ENCODE measurements at places on chromosomes 5 and 9. TPM values are rescaled to one million over a fixed set of nuclear protein-coding genes. Genes with fewer than 3 reads are reported as not detected.

Gene SPATA31A3
- 2.2 TPM for total RNA-seq

DNA sequence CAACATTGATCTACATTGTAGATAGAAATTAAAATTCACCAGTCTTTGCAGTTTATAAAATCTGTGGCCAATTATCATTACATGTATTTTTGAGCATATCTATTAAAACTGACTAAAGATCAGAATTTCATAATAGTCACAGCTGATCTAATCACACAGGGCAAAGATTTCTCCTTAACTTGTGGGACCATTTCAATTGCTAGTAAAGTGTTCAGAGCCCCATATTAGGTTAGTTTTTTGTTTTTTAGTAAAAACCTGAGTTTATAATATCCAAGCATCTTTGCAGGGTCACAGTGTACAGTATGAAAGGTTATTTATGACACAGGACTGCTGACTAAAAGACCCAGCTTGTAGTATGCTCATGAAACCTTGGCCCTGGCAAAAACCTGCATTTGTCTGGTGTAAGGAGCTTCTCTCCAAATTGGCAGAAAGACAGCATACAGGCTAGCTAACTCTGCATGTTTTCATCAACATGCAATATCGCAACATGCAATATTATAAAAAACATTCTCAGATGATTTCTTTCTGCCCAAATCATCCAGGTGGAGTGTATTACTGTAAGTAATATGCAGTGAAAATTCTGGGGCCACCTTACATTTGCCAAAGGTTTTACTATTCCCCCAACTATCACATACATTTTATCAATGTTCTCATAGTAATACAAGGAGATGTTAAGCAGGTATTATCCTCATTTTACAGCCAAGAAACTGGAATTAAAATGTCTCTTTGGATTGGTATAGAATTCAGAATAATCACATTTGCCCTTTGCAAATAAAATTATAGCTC, 37.7 kb upstream of the ALDH1A1 start:
- DNase-seq: no peak

Gene SPINK1
- 14.0 TPM for total RNA-seq

Gene DPM2
- 1.4 TPM for total RNA-seq

- DNase-seq: peak; percentile 35
Observed at GRCh38 chr5:73985145-73985544, 359.1 kb downstream of the ARHGEF28 start.

DNA sequence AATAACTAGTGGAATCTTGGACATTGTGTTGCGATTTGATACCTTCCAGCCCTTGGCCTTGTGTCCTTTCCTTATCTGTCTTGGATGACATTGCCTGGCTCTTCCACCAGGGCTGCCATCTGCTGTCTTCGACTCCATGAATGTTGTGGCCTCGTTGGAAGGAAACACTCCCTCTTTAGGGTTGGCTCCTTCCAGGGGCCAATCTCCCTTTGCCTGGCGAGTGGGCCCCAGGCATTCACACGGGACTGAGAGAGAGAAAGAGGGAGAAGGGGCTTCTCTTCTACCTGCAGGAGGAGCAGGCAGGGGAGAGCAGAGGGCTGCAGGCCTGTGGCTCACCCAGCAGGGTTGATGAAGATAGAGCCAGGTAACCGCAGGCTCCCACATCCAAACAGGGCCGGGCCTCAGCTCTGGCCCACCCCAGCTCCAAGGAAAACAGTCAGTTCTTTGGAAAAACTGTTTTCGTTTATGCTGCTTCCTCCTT, 31.3 kb downstream of the FGF1 start:
- no peak for DNase-seq

- no peak for DNase-seq
Observed at GRCh38 chr5:126998895-126999570, 31.3 kb downstream of the MARCHF3 start.

DNA sequence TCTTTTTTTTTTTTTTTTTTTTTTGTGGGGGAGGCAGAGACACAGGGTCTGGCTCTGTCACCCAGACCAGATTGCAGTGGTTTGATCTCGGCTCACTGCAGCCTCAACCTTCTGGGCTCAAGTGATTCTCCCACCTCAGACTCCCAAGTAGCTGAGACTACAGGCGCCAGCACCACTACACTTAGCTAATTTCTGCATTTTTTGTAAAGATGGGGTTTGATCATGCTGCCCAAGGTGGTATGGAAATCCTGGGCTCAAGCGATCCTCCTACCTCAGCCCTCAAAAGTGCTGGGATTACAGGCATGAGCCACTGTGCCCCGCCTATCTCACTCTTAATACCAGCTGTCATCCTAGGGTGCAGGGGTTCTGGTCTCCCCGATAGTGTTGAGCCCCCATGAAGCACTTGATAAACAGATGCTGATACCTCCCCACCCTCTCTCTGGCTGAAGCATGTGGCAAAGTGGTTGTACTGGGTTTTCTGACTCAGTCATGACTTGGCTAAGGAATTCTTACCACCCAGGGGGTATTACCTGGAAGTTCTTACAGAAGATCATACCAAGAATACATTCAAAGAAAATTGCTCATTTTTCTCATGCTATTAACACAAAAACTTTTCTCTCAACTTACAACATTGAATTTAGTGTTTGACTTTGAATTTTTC, 110.2 kb upstream of the DAPK1 start:
- DNase-seq: no peak

GRCh38 chr5:14107536-14107935, 35.6 kb upstream of the TRIO start:
- no peak for DNase-seq

Gene PCA3
- 8.4 TPM for total RNA-seq

DNA sequence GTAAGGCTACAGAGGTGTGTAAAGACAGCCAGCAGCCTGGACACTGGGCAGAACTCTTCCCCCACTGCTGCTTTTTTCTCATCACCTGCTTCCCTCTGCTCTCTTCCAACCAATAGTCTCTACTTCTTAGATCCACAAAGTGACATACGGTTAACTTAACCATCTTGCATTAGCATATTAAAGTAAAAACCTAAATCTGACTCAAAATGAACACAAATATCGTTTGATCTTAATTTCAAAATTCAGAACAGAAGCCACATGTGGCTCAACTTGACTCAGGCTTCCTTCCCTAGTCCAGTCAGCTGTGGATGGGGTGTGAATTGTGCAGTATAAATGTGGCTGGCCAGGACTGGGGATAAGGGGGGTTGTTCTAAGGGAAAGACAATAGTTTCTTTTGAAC, 114.3 kb downstream of the STARD4 start:
- no peak for DNase-seq

GRCh38 chr9:93531374-93531773, 45.0 kb upstream of the PHF2 start:
- DNase-seq: no peak

Gene UBE2QL1
- total RNA-seq: 0.72 TPM

Gene SPATA31E1
- 2.9 TPM for total RNA-seq

- no peak for DNase-seq
Observed at GRCh38 chr5:14039063-14039462, 94.6 kb upstream of the DNAH5 start.

DNA sequence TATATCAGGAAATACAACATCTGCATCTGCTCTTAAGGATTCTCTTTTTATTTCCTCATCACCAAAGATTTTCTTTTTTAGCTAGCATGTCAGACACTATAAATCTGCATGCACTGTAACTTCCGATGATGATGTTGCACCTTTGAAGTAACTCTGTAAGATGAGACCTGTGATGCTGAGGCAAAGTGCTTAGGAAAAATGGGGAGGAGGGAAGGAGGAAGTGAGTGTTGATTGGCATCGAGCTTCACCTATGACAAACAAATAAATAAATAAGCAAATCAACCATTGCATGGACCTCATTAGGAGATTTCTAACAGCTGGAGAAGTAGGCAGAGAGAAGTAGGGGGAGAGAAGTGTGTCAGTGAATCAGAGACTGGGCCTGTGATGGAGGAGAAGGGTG, 52.6 kb downstream of the ENC1 start:
- no peak for DNase-seq

DNA sequence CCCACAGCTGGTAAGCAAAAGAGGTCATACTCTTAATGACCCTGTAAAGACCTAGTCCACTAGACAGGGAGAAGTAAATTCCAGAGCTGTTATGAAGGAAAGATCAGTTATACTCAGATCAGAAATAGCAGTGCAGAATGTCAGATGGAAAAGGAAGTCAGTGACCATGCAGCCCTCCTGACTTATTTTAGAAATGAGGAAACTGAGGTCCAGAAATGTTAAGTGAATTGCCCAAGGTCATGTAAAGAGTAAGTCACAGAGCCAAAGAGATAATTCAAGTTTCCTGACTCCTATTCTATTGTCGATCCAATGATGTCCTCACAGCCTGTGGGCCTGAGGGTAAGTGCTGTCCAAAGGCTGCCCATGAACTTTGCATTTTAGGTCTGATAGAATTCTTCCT, 214.9 kb upstream of the IL12B start:
- DNase-seq: no peak

DNA sequence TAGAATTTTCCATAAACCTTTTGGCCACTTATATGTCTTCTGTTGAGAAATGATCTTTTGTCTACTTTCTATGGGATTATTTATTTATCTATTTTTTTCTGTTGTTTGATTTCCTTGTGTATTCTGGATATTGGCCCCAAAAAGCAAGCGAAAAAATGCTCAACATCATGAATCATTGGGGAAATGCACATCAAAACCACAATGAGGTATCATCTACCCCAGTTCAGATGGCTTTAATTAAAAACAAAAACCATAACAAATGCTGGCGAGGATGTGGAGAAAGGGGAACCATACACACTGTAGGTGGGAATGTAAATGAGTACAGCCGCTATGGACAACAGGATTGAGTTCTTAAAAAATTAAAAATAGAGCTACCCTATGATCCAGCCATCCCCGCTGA, 125.0 kb upstream of the LPCAT1 start:
- DNase-seq: no peak

GRCh38 chr5:54835647-54836046, 149.7 kb downstream of the ESM1 start:
- no peak for DNase-seq

DNA sequence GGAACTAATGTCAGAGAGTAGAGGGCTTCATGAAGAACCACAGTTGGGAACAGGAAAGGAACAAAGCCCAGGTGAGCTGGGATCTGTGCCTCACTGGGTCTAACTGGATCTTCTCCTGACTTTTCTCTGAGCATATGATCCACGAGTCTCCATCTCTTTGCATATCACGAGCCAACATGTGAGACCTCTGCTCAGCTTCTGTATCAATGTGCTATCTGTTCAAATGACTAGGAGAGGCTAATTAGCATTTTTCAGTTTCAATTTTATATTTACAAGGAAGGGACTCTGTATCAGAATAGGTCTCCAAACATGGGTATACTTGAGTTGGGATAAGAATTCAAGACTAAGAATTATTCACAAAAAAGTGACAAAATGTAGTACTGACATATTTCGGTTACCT, 73.8 kb upstream of the SGCD start:
- DNase-seq: no peak
